Spinal cord (tissue), 10 donors: ENCODE measurements at places on chromosomes 6 and 20. TPM values are rescaled to one million over a fixed set of nuclear protein-coding genes. Genes with fewer than 3 reads are reported as not detected.

GRCh38 chr6:155628306-155628705 lies 172.7 kb upstream of the NOX3 start:
- H3K4me1 ChIP-seq = no peaks in the 10 kb centered on the region
- no peak overlapping the region for H3K4me3 ChIP-seq
- no peak for DNase-seq
- no peak overlapping the region for H3K27ac ChIP-seq

DNA sequence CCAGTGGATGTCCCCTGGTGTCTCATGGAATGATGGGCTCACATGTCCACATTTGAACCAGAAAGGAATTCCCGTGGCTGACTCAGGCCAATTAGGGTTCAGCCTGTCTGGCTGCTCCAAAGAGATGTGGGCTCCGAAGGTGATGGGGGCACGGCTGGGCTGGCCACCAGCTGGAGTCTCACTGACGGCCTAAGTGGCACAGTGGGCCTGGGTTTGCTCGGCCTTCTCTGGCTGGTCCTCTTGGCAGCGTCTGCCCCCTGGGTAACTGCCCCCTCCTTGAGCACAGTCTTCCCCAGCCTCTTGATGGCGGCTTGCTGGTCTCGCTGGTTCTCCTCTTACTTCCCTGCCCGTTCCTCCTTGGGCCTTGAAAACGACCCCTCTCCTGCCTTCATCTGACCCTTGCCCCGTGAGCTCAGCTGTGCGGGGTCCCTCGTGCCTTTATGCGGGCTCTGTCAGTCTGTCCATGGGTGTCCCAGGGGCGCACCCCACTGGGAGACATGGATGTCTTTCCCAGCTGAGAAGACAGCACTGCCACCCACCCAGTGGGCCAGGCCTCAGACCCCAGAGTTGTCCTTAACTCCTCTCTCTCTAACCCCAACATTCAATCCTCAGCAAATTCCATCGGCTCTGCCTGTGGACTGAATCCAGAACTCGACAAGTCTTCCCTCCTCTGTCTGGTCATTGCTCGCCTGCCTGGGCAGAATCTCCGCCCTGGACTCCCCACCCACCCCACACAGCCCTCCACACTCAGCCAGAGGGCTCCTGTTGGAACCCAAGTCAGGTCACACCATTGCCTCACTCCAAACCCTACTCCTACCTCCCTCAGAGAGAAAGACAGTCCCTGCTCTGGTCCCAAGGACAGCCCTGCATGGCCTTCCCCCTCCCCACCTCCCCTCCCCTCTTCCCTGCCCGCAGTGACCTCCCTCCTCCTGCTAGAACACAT lies 78.7 kb downstream of the CEBPB start:
- no peak overlapping the region for H3K27ac ChIP-seq
- no peak overlapping the region for H3K4me3 ChIP-seq
- no peak for DNase-seq
- no peaks in the 10 kb centered on the region for H3K36me3 ChIP-seq

HSPA1A gene
- total RNA-seq = 541 TPM

SLC17A9 gene
- 0.69 TPM for total RNA-seq
